ENCODE measurements at places on chromosomes 13 and 19.

- DNase-seq = no peak
Measured at GRCh38 chr13:95557013-95557412, 4.5 kb downstream of the CLDN10 start.

DNA sequence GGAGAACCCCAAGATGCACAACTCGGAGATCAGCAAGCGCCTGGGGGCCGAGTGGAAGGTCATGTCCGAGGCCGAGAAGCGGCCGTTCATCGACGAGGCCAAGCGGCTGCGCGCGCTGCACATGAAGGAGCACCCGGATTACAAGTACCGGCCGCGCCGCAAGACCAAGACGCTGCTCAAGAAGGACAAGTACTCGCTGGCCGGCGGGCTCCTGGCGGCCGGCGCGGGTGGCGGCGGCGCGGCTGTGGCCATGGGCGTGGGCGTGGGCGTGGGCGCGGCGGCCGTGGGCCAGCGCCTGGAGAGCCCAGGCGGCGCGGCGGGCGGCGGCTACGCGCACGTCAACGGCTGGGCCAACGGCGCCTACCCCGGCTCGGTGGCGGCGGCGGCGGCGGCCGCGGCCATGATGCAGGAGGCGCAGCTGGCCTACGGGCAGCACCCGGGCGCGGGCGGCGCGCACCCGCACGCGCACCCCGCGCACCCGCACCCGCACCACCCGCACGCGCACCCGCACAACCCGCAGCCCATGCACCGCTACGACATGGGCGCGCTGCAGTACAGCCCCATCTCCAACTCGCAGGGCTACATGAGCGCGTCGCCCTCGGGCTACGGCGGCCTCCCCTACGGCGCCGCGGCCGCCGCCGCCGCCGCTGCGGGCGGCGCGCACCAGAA lies 1.1 kb downstream of the SOX1 start:
- no peak for DNase-seq

DNA sequence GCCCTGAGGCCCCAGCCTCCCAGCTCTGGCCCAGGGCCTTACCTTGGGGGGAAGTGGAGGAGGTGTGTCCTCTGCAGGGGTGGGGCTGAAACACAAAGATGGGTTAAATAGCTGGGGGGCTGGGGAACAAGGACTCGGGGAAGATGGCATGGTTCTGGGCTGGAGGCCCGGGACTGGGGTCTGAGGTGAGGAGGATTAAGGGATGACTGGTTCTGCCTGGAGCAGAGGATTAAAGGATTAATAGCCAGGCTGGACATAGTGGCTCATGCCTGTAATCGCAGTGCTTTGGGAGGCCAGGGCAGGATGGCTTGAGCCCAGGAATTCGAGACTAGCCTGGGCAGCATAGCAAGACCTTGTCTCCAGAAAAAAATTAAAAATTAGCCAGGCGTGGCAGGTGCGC lies 11.6 kb downstream of the MAP4K1 start:
- DNase-seq = no peak

GRCh38 chr19:277131-277530 lies 14.1 kb downstream of the PLPP2 start:
- DNase-seq = no peak

DNA sequence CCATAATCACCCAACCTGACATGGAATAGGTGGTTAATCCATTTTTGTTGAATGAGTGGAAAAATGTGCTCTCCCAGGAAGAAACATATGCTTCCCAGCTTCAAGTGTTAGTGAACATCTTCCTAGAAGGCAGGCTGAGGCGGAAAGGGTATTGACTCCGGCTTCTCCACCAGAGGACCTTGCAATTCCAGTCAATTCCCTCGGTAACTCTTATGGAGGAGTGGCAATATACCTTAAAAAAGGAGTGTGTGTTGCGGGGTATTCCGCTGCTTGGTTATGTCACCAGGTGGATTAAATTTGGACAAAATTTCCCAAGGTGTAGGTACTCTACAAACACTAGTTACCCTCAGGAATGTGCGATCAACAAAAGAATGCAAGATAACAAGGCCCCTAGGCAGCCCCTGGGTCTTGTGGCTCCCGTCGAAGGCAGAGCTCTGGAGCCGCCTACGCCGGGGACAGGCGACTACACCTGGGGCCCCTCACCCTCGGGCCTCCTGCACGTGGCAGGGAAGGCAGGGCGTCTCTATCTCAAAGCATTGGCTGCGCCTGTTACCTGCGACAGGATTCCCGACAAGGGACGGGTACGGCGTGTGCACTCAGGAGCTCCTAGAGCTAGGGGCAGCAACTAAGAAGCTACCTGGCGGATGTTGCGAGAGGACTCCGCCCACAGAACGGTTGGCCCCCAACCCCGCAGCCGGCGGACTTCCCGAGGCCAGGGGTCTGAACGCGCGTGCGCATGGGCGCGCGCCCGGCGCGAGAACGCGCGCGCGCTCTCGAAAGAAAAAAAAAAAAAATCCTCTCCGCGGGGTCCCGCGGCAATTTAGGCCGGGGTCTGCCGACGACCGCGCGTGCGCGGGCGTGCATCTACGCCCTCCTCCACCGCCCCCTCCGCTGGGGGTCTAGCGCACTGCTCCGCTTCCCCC lies at the start of gene WDR87:
Gene WDR87, minus strand, starts transcription at position 649 of the 923 bp plus-strand sequence. CDS start 8,355 bp downstream, outside the sequence.
- DNase-seq = peak; percentile 39

DNA sequence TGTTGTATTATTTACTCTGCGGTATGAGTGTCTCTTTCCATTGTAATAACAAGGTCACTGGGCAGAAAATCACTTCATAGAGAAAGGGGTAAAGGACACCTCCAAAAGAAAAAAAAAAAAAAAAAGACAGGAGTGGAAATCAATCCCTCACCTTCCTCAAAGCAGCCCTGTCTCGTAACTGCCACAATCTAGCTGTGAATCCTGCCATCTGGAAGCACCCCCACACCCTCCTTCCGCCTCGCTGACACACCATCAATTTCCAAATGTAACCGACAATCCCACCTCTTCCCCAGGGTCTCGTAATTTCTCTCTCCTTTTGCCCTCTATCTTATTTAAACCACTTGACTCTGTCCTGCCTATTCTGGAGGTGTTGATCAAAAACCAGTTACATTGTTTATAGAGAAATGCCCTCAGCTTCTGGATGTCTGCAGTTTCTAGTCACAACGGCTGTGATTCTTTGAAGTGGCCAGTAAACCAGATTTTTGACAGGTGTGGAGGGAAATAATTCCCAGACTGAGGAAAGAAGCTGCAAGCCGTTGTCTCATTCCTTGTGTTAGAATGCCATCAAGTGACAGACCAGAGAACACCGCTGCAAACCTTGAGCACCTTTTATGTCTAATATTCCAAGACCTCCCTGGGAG lies 9.1 kb upstream of the POP4 start:
- DNase-seq = no peak

DNA sequence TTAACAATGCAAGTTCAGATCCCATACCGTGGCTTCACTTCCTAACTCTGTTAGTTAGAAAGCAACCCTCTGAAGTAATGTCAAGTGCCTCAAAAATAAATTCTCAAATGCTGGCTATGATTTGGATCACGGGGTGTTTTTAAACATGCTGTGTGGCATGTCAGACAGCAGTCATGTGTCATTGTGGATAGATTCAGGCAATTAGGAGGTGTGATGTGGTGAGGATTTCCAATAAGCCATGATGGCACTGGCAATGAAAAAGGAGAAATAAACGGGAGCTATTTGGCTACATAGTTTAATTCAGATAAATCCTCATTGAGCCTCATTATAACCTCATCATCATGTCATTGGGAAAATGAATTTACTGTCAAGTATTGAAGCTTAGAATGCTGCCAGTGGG lies 130.3 kb downstream of the ATP8A2 start:
- no peak for DNase-seq

GRCh38 chr13:22828081-22828480 lies 352.7 kb upstream of the SGCG start:
- DNase-seq = no peak

GRCh38 chr19:46495786-46496099 lies at the start of gene PNMA8B:
TSS of gene PNMA8B (minus strand) at chr19:46495867. CDS start at chr19:46495465, 402 bp downstream.
- peak; percentile 51 for DNase-seq

GRCh38 chr13:20525144-20525600 lies 485 bp downstream of the CRYL1 start:
- no peak for DNase-seq

DNA sequence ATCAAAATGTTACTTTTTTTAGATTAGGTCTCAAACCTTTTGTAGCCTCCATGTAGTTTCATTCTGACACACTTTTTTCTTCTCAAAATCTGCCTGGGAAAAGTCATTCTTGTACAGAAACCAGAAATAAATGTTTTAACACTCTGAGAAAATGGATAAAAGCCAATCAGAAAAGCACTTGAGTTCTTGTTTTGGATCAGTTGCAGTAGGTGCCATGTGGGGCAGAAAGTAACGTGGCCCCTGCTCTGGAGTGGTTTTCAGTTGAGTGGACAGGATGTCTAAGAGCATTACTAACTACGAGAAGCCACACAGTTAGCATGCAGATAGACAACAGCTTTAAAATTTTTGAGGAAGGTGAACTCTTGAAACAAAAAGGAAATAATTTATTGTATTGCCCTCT lies 19.1 kb downstream of the GPR183 start:
- no peak for DNase-seq

DNA sequence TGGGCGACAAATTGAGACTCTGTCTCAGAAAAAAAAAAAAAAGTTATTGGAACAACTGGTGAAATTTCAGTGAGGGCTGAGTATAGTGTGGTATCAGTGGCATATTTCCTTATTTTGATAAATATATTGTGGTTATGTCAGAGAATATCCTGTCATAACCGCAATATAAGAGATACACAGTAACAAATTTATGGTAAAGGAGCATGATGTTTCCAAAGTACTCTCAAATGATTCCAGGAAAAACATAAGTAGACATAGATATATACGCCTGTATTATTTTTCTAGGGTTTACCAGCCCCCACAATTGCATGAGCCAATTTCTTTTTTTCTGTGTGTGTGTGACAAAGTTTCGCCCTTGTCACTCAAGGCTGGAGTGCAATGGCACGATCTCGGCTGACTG lies 5.7 kb upstream of the C5AR1 start:
- DNase-seq = no peak

DNA sequence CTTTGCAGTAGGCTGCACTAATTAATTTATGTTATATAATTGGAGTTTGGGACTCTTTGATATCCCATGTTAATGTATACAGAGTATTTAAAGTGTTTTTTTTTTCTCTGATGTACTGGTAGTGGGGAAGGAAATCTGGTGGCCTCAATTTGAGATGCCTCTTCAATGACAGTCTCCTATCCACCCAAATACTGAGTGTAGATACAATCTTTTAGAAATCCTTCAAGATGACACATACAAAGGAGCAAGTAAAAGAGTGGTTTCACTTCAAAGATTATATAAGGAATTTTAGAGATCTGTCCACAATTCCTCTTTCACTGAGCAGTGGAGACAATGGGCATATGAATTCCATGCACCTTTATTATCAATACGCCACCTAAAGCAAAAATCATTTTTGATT lies 15.1 kb downstream of the NALCN start:
- DNase-seq = no peak

- DNase-seq = no peak
Measured at GRCh38 chr19:58128041-58128685, 22.4 kb downstream of the ZNF329 start.

- no peak for DNase-seq
Measured at GRCh38 chr19:3851254-3852176, 17.3 kb downstream of the ZFR2 start.

DNA sequence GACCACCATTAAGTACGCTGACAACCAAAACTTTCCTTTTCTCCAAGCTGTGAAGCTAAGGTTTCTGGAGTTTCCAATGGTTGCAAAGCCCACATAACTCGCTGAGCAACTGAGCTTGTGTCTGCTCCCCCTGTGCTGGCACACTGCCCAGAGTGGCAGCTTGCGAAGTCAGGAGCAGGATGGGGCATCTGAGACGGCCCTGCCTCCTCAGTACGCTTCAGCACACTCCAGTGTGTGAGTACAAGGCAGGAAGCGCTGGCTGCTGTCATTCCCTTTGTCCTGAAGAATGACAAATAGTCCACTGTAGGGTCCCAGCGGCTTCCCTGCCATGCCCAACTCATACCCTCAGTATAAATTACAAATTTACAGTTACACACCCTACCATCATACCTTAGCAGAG lies 51.5 kb downstream of the SKA3 start:
- no peak for DNase-seq

DNA sequence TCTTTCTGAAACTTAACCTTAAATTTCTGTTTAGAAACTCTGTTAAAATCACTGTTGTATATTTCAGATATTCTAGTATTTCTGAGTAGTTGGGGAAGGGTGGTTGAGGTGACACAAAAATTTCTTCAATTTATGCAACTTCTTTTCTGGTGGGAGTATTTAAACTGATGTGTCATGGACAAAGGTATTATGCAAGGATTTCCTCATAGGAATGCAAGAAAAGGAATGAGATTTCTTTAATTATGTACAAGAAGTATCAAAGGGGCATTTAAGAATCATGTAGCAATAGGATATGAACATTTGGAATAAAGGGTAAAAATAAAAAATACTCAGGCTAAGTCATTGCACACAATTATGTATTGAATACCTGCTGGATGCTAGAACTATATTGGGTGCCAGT lies 575.8 kb upstream of the KLF12 start:
- no peak for DNase-seq

DNA sequence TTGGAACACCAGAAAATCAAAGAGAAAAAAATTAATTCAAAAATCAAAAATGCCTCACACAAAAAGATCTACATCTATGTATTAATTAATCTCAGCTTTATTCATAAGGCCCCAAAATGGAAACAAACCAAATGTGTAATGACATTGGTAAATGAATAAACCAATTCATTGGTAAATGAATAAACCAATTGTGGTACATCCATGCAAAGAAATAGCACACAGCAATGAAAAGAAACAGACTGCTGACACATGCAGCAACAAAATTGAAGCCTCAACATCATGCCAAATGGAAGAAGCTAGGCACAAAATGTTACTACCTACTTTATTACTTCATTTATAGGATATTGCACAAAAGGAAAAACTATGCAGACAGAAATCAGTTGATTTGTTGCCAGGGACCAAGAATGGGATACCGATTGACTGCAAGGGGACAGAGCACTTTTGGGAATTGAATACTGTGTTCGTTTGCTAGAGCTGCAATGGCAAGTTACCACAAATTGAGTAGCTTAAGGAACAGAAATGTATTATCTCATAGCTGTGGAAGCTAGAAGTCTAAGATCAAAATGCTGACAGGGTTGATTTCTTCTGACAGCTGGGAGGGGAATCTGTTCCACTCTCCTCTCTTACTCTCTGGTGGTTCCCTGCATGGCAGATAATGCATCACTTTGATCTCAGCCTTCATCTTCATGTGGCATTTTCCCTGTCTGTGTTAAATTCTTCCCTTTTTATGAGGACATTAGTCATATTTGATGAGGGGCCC lies 252.8 kb downstream of the RFC3 start:
- DNase-seq = no peak

- no peak for DNase-seq
Measured at GRCh38 chr13:69980799-69981198, 126.8 kb upstream of the ATXN8OS start.

DNA sequence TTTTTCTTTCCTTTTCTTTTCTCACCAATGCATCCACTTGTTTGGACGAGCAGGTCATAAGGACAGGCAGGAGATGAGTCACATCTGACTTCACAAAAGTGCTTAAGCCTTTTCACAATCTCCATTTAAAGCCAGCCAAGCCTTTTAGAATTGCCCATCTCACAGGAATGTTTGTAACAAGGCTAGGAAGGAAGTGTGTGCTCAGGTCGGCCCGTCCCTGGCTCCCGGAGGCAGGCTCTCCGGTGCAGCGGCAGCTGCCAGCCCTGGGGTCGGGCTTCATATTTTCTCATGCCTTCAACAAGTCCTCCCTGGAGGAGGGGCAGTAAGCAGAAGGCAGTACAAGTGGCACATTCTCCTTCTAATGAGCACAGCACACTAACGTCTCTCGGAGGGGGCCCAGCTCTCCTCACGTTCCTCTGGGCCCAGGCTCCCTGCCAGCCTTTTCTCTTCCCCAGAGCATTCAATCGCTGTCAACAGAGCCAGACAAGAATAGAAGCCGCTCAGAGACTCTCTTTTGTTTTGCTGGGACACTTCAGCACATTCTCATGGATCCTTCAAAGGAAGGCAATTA lies 180.5 kb downstream of the COL4A1 start:
- peak; percentile 84 for DNase-seq

Data from RWPE1 (cell line).